DMS53 (cell line): ENCODE measurements at places on chromosomes 1 and 21.

DNA sequence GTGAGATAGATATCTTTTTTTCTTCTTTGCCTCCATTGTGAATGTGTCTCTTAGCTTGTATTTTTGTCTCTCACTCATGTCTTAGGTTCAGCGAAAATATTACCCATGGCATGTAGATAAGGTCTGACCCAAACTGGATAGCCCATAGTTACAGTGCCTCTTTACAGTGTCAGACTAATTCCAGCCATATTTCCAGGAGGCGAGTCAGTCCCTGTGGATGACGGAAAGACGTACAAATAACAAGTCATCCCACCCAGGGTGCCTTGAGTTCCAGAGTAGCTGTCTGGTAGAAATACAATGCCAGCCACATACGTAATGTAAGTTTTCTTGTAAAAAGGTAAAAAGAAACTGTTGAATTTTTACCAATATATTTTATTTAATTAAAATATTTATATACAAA is 157.3 kb downstream of the ZNF281 start:
- DNase-seq, result no peak

- DNase-seq, result no peak
These were observed 44.1 kb upstream of the DOCK7 start for GRCh38 chr1:62732331-62732730.

GRCh38 chr1:32728413-32729077 is 26.0 kb upstream of the SYNC start:
- DNase-seq, result no peak

GRCh38 chr1:33618636-33619035 is 146.2 kb downstream of the ZSCAN20 start:
- DNase-seq, result no peak

GRCh38 chr1:212267460-212267859 is 17.8 kb upstream of the PPP2R5A start:
- no peak for DNase-seq

- DNase-seq, result no peak
These were observed 60.0 kb downstream of the LTN1 start for GRCh38 chr21:28932717-28933116.

GRCh38 chr1:3212453-3213355 is 143.7 kb downstream of the PRDM16 start:
- DNase-seq, result no peak

GRCh38 chr1:204544321-204544720 is 28.1 kb downstream of the MDM4 start:
- no peak for DNase-seq

GRCh38 chr1:154324669-154325582 is at the start of gene ATP8B2:
TSS of gene ATP8B2 (plus strand) at chr1:154325525. CDS start at chr1:154328142, 2,617 bp downstream.
- DNase-seq, result peak; percentile 90

DNA sequence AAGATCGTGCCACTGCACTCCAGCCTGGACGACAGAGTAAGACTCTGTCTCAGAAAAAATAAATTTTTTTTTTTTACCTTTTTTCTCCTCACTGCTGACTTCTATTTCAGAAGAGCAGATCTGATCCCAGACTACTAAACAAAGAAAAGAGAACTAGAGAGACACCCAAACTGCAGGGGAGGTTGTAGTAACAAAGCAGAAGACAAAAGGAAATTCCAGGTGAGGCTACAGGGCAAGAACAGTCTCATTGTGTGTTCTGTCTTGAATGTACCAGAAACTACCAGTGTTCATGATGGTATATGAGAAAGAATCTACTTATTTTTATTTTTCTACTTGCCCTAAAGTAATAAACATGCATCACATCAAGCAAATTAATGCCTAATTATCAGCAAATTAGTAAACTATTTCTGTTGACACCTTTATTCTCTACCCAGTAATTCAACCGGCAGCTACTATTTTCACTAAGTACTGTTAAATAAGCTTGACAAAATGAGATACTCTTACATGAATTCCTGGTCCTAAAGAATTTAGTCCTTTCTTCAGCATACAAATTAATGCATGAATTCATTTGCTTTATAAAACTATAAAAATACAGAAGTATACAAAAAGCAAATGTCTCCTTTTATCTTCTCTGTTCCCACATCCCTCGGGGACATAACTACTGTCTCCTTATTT is 40.6 kb downstream of the ARID4B start:
- no peak for DNase-seq

GRCh38 chr1:18284805-18285537 is 177.4 kb downstream of the IGSF21 start:
- no peak for DNase-seq

- DNase-seq, result peak; percentile 71
These were observed 207.1 kb downstream of the NUF2 start for GRCh38 chr1:163528710-163529348.

DNA sequence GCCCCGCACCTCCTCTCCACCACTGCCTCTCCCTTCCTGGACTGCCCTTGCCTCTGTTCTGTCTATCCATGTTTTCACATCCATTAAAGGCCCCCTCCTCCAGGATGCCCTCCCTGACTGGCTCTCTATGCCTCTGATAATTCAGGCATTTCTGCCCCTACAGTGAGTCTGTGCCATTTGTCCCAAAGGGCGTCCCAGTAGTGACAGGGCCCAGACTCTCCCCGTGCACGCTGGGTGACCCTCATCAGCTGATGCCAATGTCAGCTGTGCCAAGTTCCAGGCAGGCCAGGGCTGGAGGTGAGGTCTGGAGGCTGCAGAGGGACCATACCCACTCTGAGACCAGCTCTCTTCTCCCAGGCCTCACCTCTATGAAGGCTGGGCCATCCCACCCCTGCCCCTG is 3.2 kb upstream of the PLEKHG5 start:
- no peak for DNase-seq

DNA sequence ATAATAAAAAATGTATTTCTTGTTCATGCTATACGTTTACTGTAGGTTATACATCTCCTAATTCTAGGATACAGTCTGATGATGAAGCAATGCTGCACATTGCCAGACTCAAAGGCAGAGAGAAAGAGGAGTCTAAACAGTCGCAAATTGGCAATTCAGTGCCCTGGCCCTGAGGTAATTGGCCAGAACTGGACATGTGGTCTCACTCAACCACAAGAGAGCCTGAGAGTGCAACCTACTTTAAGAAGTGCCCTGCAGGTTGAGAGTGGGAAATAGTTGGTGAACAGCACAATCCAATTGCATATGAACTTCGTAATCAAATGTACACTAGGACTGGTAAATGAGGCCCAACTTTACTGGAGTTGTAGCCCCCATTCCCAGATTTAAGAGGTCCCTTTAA is 5.0 kb upstream of the SLC35A3 start:
- peak; percentile 46 for DNase-seq

- no peak for DNase-seq
These were observed 2.6 kb downstream of the GUK1 start for GRCh38 chr1:228142701-228143136.

DNA sequence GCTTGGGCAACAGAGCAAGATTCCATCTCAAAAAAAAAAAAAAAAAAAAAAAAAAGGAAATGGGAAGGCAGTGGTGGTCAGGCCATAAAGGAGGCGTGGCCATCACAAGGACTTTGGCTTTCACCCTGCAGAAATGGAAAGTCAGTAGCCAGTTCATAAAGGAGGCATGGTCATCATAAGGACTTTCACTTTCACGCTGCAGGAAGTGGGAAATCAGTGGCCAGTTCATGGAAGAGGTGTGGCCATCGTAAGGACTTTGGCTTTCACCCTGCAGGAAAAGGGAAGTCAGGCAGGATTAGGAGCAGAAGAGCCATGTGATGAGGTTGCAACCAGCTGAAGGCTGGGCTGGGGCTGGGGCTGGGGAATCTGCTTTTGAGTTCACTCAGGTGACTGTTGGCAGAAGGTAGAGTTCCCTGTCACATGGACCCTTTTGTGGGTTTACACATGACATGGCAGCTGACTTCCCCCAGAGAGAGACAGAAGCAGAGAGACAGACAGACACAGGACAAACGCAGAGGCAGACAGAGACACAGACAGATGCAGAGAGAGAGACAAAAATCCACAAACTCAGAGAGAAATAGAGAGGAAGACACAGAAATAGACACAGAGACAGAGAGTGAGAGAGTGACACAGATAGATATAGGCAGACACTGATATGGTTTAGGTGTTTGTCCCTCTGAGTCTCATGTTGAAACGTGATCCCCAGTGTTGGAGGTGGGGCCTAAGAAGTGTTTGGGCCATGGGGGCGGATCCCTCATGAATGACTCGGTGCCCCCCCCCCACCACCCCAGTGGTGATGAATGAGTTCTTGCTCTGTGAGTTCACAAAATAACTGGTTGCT is 263.9 kb upstream of the KAZN start:
- no peak for DNase-seq

GRCh38 chr1:65418522-65419185 is 1.8 kb upstream of the LEPR start:
- peak; percentile 32 for DNase-seq

DNA sequence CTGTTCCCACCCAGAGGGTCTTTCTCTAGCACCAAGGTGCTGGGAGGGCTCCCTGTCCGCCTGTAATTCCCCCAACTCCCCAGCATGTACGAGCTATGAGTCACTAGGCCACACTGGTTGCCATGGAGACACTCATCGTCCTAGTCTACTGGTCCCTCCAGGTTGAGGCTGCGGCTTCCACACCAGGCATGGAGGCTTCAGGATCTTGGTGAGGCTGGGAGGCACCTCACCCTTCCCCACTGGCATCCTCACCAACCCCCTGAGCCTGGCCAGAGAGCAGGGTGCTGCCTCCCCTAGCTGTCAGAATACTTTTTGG is 75.6 kb upstream of the KAZN start:
- DNase-seq, result peak; percentile 8

- no peak for DNase-seq
These were observed 85.1 kb upstream of the CSF3R start for GRCh38 chr1:36567601-36568341.

DNA sequence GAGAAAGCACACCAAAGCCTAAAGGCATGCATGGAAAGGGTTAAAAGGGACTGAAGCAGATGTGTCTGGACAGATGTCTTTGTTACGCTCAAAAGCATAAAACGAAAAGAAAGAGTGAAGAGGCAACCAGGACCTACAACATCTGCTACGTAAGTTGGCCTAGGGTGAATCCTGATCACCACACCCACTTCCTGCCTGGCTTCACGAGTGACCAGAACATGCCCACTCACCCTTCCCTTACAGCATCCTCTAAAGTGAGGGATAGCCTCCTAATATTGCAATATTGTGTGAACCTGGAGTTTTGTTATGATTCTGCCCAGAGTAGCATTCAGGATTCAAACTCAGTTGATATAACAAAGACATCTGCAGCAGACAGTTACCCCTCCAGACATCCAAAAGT is 10.6 kb upstream of the OLIG2 start:
- no peak for DNase-seq

DNA sequence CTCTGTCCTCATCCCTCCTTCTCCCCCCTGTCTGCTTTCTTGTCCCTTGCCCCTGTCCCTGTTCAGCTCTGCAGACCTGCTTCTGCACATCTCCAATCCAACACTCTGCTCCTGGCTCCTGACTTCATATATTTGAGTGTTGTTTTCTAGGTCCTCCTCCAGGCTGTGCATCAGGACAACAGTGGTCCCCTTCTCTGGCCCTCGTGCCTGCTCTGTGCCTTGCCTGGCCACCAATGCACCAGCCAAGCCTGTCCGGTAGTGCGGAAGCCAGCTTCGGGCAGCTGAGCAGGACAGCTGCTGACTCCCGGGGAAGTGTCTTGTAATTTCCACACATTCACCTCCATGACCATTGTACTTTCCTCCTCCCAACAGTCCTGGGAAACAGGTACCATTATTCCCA is 203.4 kb upstream of the RAB4A start:
- DNase-seq, result no peak

- no peak for DNase-seq
These were observed 213.8 kb downstream of the ROR1 start for GRCh38 chr1:63987628-63988024.

- peak; percentile 65 for DNase-seq
These were observed 41.3 kb downstream of the TBX19 start for GRCh38 chr1:168321945-168322344.

DNA sequence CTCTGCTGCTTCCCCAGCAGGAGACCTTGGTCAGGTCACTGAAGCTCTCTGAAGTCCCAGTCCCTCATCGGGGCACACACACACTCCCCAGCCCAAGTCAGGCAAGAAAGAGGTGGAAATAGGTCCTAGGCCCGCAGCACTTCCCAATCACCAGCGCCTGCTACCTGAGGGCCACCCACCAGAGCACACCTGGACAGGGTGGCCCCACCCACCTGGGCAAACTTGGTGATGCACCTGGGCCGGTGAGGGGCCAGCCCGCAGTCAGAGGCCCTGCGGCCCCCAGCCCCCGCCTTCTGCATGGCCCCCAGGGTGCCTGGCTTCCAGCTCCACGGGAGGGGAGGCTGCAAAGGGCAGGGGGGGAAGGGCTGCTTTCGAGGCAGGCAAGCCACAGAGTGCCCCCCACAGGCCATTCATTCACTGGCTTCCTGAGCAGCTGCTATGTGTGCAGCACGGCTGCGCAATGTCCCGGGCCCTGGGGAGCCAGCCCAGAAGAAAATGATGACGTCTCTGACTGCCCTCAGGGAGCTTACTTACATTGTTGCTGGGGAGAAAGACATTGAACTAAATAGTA is 4.7 kb downstream of the SH2D5 start:
- peak; percentile 28 for DNase-seq

DNA sequence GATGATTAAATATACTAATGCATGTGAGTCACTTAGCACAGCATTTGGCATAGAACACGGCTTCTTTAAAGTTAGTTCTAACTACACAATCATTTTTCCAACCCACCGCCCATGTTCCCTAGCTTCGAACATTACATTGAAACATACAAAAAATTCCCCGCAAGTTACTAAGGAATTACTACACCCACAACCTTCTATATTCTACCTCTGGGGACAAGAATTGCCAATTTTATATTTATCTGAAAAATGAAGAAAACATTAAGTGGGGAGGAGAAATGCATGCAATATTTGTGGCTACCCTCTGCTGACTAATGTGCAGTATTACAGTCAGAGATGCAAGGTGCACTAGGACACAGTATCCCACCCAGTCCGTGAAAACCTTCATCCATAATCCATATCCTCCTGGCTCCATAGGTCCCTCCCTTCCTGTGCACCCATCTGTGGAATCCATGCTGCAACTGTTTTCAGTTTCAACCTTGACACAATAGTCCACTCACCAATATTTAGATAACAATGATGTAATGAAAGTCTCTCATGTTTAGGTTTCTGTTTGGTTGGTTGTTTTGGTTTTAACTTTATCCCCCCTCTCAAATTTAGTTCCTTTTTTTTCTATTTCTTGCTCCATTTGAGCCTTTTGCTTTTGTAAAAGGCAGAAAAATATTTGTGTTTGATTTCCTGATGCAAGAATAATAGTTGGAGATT is 31.6 kb downstream of the RGS5 start:
- DNase-seq, result peak; percentile 90

- DNase-seq, result peak; percentile 65
These were observed 16.4 kb downstream of the ECHDC2 start for GRCh38 chr1:52904927-52905698.

DNA sequence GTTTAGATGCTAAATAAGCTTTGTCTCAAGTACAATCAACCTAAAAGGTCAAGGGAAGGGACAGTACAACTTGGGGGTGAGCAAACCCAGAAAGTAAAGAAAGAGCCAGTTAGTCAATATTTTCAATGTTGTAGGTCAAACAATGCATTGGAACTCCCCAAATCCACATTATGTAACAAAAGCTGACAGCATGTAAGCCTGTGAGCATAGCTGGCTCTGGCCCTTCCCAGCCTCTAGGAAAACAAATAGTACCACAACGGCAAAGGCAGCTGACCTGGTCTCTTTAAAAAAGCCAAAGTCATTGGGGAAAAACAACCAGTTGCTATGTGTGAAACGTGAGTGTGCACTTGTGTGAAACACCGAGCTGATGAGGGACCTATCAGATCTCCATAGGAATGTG is 3.4 kb downstream of the CBR1 start:
- DNase-seq, result peak; percentile 9
